Stimulated activated CD4-positive, alpha-beta T cell treated with anti-CD3 and anti-CD28 coated beads, Interleukin-2, amount 100 ng/mL, for 4 hours (primary cell): ENCODE measurements at places on chromosomes 12 and 14.

- DNase-seq: no peak
These were observed 94.8 kb downstream of the LRRC74A start for GRCh38 chr14:76921088-76921399.

DNA sequence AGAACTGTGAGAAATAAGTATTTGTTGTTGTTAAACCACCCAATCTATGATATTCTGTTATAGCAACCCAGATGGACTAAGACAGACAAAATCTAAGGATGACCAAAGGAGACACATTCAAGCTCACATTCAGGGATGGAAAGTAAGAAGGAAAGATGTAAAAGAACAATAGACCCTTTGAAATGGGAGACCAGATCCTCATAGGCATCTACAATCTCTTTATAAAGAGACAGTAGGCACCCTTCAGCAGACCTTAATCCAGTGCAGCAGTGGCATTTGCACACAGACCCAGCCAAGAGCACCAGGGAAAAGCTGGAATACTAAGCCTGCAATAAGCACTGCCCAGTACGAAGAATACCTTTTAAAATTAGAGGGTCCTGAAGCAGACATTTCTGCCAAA lies 132.7 kb downstream of the KLHL28 start:
- DNase-seq: no peak

GRCh38 chr14:89978656-89979055 lies 22.9 kb downstream of the TDP1 start:
- DNase-seq: no peak

DNA sequence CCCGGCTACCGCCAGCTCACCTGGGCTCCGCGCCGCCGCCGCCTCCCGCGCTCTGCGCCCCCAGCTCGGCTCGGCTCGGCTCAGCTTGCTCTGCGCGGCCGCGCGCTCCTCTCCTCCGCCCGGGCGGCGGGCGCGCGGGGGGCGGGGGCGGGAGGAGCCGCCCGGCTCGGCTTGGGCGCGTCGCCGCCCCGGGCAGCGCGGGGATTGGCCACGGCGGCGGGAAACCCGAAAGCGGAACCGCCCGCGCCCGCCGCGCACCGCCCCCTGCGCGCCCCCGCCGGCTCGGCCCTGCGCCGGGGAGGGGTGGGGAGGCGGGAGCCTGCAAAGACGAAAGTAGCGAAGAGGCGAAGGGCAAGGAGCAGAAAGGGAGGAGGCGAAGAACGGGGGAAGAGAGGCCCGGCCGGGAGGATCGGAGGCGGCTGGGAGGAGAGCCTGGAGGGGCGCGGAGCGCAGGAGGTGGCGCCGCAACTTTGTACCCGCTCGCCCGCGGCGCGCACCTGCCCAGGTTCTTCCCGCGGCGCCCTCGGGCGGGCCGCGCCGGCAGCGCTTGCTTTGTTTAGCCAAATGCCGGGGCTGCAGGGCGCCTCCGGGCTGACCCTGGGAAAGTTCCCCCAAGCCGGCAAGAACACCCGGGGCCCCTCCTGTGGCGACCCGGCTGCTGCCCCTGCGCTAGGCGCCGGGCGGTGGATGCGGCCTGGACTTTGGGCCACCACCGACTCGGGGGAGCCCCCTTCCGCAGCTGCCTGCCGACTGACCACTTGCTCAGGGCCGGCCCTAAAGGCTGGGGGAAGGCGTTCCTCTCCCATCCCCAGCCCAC lies at the start of gene CAMKK2:
TSS of gene CAMKK2 (minus strand) at position 92 of the 817 bp plus-strand sequence. CDS start 22,183 bp downstream, outside the sequence.
- DNase-seq: peak; percentile 86

GRCh38 chr12:75812271-75813018 lies 219.1 kb downstream of the PHLDA1 start:
- no peak for DNase-seq

- DNase-seq: no peak
These were observed 267.5 kb downstream of the TMEM121 start for GRCh38 chr14:105793836-105794235.

- no peak for DNase-seq
These were observed 9.0 kb downstream of the KCTD10 start for GRCh38 chr12:109467978-109468676.

DNA sequence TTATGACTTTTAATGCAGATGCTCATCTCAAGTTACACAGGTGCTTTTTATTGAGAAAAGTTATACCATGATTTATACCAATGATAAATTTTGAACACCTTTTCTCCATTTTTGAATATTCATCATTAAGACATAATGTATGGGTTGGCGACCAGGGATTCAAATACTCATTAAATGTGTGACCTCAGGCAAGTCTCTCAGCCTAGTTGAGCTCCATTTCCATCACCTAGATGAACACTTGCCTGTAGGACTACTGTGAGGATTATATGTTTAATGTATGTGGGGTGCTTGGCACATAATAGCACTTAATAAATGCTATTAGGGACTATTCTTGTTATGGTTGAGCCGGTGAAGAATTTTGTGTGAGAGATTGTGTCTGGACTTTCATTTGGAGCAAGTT lies 228.6 kb downstream of the CHST11 start:
- DNase-seq: no peak

GRCh38 chr12:49264466-49264872 lies 413 bp upstream of the TUBA1C start:
- DNase-seq: peak; percentile 23

DNA sequence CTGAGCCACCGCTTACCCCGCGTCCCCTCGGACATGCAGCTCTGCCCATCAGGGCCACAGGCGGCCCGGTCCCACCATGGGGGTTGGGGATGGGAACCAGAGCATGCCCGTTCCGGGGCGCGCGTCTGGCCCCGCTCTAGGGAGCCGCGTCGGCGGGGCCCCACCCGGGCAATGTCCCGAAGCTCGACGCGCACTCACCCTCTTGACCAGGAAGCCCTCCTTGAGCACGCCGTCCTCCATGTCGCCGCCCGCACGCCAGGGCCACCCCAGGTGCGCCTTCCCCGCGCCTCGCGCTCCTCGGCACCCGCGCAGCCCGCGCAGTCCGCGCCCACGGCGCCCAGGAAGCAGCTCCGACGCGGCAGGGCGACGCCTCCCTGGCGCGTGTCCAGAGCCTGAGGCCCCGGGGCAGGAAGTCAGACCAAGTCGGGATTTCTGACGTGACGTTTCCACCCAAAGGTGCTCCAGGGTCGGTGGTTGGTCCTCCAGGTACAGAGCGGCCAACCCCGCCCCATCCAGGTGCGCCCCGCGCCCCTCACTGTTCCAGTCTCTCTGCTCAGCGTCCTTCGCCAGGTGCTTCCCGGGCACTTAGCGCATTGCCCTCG lies at the start of gene PLEK2:
TSS of gene PLEK2 (minus strand) at position 346 of the 602 bp plus-strand sequence. CDS start at position 240, 106 bp downstream.
- DNase-seq: peak; percentile 36

- DNase-seq: no peak
These were observed 211.8 kb upstream of the AVPR1A start for GRCh38 chr12:63362791-63363190.

DNA sequence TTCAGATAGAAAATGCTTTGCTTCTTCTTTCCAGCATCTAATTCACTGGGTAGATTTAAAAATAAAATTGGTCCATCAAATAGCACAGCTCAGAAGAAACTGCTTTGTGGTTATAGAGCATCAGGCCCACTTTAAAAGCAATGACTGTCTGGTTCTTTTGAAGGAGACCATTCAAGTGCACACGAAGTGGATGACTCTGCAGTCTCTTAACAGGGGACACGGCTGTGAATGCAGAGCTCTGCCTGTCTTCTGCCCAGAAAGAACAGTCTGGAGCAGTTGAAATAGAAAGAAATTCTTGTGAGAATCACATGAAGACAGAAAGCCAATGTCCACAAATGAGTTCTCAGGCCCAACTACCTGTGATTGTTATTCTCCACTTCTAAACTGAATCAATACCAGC lies 138.7 kb upstream of the PLEKHA5 start:
- no peak for DNase-seq

- DNase-seq: peak; percentile 58
These were observed 83.2 kb downstream of the SPPL3 start for GRCh38 chr12:120820884-120821510.

DNA sequence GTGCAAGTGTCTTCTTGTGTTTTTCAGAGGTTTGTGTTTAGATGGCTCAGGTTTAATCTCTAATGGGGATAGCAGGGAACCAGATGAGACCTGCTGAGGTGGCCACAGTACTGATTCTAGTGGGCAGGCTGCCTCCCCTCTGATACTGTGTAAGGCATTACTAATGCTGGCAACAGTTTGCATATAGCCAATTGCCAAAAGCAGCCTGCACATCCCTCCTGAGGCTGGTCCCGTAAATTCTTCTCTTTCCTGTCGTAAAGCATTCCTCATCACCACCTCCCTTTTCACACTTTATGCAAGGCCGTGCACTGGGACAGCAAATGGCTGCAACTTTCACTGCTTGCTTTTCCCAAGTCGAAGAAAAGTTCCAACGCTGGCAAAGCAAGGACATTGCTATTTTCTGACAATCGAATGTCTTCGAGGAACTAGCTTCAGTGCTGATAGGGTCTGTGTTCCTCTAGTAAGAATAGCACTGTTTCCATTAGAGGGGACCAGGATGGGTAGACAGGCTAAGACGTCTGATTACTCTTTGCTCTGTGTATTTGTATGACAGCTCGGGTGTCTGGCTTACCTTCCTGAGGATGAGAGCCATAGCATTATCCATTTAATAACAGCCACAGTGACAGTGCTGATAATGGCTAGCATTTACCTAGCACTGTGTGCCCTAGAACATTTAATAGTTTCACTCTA lies 178.2 kb upstream of the HIF1A start:
- no peak for DNase-seq

GRCh38 chr14:22314183-22314820 lies 274.7 kb downstream of the DAD1 start:
- no peak for DNase-seq

GRCh38 chr12:27008081-27008480 lies 6.1 kb downstream of the TM7SF3 start:
- DNase-seq: no peak
